ENCODE measurements at places on chromosomes 4 and X. TPM values are rescaled to one million over a fixed set of nuclear protein-coding genes. Genes with fewer than 3 reads are reported as not detected.

Gene HADH
- 14.1 TPM for total RNA-seq

Gene CFI
- 201 TPM for total RNA-seq

Gene NUDT11
- 11.8 TPM for total RNA-seq

Gene DDX3X
- total RNA-seq = 209 TPM

Gene MAGEA1
- not detected for total RNA-seq

Gene CYSLTR1
- total RNA-seq = not detected

Gene TBX22
- not detected for total RNA-seq

Gene CSTF2
- 22.3 TPM for total RNA-seq

Gene ZCCHC13
- not detected for total RNA-seq

Gene HSD17B11
- 46.8 TPM for total RNA-seq

Gene TMEM156
- 0.18 TPM for total RNA-seq

Gene FABP2
- not detected for total RNA-seq

Gene SULT1E1
- 0.41 TPM for total RNA-seq

Gene MTCP1
- 1.6 TPM for total RNA-seq

Gene MAGEE2
- total RNA-seq = not detected

Gene CCKAR
- total RNA-seq = 3.1 TPM

GRCh38 chr4:4308800-4309441, 18.9 kb downstream of the ZBTB49 start:
- no peak for DNase-seq

DNA sequence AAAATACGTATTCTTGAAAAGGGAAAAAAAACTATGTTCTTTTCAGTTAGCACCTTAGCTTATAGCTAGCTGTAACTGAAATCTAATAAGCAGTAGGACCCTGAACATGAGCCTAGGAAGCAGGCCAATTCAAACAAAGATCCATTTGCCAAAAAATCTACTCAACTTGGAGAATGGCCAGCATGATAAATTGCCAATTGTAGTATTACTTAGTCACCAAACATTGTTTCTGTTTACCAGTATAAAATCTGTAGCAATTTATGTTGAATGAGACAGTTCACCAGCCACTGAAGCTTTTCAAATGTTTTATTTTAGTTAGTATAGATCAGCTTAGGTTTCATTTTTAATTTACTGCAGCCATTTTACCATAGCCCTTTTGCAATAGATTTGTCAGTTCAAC, 323.6 kb upstream of the DIPK2B start:
- DNase-seq = peak; percentile 74

GRCh38 chr4:27048429-27049238, 188.0 kb downstream of the STIM2 start:
- DNase-seq = peak; percentile 58

DNA sequence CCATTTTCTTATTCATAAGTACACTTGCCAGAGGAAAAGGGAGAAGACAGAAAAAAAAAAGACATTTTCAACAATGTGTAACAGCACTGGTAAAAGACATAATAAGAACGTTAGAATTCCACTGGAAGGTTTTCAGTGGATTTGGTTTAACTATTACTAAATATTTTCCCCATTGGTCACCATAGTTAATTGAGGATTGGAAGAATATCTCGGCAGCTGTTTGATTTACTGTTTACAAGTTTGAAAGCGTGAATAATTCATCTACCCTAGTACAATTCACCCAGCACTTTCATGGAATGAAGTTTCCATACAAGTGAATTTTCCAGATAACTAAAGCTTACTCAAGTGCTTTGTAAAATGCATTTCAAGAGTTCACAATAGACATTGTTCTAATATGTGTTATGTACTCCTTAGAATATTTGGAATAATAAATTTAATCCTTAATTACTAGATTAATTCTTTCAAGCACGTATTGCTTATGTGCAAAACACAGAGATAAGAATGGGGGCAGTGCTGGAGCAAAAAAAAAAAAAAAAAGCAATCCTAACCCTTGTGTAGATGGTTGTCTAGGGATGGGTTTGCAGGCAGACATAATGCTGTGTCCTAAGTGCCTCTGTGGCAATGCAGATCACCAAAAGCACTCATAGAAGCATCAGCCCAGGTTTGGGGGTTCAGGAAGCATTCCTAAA, 57.1 kb downstream of the ENPEP start:
- DNase-seq = no peak

- DNase-seq = no peak
Observed at GRCh38 chr4:2827071-2827873, 16.4 kb upstream of the ADD1 start.

DNA sequence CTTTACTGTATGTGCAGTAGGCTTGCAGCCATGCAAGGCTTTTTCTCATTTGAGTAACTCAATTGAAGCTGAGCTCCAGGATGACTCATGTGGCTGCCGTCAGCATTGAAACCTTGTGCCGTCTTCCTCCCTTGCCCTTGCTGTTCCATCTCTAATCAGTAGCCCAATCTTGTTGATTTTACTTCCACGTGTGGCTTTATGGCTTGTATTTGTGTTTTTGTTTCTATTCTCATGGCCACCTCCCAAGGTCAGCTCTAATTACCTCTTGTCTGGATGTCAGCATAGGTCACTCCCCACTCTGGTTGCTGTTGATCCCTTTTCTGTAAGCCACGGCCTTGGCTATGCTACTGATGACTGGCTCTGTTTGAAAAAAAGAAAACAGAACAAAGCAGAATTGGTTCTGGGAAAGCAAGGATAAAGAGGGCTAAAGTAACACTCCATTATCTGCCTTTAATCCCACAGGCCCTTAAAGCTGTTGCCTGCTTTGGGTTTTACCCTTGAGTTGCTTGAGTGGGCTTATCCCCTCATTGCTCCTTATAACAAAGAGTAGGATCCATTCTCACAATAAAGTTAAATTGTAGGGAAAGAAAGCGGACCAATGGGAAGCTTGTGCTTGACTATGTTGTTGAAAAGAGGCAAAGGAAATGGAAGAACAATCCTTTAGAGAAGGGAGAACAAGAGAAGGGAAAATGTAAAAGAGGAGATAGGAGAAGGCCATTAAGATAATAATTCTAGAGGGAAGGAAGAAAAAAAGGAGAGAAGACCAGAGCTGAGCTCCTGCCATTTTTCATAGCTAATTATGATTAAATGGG, 173.9 kb upstream of the PGRMC2 start:
- peak; percentile 87 for DNase-seq

DNA sequence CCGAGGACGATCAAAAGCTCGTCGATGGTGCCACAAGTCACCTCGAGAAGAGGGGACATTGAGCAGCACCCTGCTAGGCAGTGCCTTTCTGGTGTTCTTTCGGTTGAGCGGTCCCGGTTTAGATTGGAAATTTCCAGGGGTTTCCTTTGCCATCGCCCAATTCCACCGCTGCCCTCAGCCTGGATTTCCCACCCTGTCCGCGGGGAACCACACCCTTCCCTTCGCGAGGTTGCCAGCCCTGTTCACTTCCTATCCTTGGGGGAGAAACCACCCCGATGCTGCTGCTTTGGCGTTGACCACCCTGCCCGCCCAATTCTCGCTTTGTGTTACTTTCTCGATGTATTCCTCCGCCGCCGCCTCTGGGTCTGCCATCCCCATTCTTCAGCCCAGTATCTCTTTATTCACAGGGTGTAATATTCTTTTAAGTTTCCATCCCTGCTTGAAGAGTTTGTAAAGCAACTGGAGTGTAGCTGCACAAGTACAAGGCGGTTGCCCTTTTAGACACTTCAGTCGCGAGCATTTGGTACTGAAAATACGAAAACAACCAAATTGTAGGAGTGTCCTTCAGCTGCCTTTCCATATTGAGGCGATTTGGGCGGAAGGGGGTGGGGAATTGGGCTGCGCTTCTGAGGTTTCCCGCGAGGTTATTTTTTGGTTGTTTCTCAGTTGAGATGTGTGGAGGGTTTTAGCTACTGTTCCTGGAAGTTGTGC, 1.1 kb downstream of the OGT start:
- DNase-seq = peak; percentile 57

- DNase-seq = no peak
Observed at GRCh38 chr4:88207171-88207570, 48.7 kb upstream of the ABCG2 start.

GRCh38 chrX:12471061-12471460, 320.2 kb upstream of the PRPS2 start:
- no peak for DNase-seq

GRCh38 chrX:26019386-26019785, 118.8 kb upstream of the MAGEB18 start:
- DNase-seq = no peak

GRCh38 chr4:143288171-143288570, 48.5 kb upstream of the GAB1 start:
- no peak for DNase-seq

DNA sequence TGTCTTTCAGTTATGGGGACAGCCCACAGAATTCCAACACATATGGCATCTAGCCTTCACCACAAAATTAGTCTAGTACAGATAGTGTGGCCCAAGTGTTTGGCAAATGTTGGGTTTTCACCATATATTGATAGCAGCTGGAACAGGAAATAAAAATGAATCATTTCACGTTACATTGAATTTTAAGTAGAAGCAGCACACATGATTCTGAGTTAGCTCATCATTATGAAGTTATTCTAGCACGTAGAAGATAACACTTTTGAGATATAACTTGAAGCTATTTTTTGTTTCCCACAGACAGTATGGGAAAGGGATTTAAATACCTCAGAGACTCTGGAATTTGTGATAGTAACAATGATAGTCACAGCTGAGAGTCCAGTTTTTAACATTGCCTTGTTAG, 118.7 kb downstream of the FAT4 start:
- peak; percentile 92 for DNase-seq

GRCh38 chr4:98663226-98664006, 5.0 kb upstream of the TSPAN5 start:
- no peak for DNase-seq

GRCh38 chrX:85569686-85570085, 190.2 kb upstream of the POF1B start:
- no peak for DNase-seq

- DNase-seq = no peak
Observed at GRCh38 chr4:135283934-135284333, 1082.3 kb upstream of the PABPC4L start.

DNA sequence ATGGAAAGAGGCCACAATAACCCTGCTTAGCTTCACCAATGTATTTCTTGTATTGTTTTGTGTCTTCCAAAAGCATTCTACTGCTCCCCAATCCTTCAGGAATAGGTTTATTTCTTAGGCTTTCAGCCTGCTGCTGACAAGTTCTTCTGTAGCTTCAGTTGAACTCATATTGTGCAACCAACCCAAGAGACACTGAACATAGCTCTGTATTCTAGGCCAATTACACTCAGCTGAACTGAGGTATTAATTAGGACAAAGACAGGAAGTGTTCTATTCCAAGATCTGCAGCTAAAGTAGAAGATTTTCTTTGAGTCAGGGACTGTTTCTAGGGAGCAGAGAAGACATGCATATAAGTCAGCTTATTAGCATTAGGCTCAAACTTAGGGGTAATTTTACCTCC, 151.8 kb downstream of the LHFPL1 start:
- DNase-seq = no peak

GRCh38 chr4:139860435-139861024, 194.9 kb downstream of the MGST2 start:
- DNase-seq = no peak

DNA sequence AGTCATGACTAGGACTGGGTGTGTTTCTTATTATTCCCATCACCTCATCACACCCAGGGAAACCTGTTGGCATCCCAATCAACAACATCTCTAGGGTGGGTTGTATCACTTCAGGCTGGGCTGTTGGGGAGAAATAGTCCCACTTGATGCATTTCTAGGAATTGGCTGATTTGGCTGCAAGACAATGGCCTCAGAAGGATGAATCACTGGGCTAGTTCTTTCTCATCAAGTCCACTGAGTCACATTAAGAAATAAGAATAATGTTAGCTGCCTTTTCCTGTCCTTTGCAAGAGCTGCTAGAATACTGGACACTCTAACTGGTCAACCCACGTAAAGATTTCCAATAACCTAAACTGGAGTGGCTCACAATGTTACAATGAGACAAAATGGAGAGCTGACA, 104.2 kb downstream of the CHRDL1 start:
- peak; percentile 9 for DNase-seq

DNA sequence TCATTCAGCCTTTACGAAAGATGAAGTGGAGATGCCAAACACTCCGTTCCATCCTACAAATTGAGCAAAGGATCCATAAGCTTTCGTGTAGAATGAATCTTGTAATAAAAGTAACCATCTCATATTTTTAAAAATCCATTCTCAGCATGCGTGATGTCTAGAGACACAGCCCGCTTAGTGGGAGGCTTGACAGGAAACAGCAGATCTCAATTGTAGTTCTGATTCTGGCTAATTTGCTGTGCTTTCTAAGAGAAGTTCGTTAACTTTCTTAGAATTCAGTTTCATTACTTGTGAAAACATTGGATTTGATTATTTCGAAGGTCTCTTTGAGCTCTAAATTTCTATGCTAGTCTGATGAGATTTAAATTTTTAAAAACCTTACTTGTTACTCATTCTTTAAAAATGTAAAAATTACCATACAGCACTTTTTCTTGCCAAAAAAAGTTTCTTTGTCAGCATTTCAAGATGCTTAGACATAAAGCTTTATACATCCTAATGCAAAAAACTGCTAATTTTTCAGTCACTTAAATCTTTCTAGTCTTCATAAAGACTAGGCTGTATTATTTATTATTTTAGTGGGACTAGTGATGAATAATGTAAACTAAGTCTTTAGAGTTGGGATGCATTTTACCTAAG, 66.9 kb upstream of the NEIL3 start:
- peak; percentile 19 for DNase-seq

DNA sequence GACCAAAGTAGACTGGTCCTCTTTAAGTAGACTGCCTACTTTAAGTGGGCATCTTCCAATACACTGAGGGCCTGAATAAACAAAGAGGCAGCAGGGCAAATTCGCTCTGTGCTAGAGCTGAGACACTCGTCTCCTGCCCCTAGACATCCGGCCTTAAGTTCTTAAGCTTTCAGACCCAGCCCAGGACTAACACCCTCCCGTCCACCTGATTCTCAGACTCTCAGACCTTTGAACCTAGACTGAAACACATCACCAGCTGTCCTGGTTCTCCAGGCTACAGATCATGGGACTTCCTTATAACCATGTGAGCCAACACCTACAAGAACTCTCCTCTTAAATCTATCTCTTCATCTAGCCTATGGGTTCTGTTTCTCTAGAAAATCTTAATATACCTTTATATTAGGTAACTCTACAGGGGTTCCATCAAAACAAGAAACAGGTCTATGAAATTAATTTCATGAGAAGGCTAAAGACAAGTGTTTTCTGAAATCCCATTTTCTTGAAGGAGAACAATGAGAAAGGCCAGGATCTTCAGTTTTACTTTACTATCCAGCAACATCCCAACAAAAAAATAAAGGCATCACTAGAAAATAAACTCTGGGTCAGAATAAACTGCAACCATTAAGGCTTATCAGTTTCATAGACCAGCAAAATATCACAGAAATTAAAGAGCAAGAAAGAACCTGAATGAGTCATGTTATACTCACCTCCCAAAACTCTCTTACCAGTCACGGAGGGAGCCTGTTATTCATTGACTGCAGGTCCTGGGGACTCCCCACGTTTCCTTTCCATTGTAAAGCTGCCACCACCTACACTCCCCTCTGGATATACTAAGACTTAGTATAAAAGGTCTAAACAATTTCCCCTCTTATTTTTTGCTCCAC, 14.8 kb downstream of the ADGRA3 start:
- DNase-seq = peak; percentile 69

GRCh38 chr4:182019148-182019652, 224.0 kb upstream of the TENM3 start:
- DNase-seq = no peak
